ENCODE measurements at places on chromosomes 12 and 14.
A peak's percentile ranks its signal among the peaks of the same experiment; 100 is the strongest.

GRCh38 chr12:3972576-3972975, 99.4 kb upstream of the PARP11 start:
- no peak for DNase-seq

DNA sequence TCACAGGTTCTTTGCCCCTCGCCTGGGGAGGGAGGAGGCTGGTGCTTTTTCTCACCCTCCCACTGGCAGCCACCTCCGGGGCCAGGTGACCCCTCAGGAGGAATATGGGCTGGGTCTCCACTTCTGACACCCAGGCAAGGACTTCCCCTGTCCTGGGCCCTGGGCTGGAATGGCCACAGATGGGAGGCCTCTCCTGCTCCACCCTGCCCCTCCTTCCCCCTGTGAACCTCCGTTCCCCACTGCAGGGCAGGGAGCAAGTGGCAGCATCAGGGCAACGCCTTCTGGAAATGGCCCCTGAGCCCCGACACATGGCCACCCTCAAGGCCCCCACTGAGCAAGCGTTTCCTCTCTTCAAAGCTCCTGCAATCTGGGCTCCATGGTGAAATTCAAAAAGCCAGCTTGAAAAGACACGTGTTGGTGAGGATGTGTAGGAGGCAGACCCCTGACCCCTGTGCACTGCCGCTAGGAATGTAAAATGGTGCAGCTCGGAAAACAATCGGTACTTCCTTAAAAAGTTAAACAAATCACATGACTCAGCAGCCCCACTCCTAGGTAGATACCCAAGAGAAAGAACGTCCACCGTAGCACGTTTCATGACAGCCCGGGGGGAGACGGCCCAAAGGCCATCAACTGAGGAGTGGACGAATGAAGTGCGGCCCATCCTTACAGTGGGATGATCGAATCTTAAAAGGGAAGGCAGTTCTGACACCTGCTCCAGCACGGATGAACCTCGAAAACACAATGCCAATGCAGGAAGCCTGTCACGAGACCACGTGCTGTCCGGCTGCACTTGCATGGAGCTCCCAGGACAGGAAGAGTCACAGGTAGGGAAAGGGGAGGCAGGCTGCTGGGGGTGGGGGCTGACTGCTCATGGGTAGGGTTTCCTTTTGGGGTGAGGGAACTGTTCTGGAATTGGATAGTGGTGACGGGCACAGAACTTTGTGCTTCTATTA, 11.5 kb downstream of the XRCC3 start:
- no peak for DNase-seq

- no peak for DNase-seq
Observed at GRCh38 chr14:92613008-92613658, 99.6 kb downstream of the RIN3 start.

GRCh38 chr12:58176296-58176869, 235.0 kb downstream of the ATP23 start:
- peak; percentile 31 for DNase-seq

DNA sequence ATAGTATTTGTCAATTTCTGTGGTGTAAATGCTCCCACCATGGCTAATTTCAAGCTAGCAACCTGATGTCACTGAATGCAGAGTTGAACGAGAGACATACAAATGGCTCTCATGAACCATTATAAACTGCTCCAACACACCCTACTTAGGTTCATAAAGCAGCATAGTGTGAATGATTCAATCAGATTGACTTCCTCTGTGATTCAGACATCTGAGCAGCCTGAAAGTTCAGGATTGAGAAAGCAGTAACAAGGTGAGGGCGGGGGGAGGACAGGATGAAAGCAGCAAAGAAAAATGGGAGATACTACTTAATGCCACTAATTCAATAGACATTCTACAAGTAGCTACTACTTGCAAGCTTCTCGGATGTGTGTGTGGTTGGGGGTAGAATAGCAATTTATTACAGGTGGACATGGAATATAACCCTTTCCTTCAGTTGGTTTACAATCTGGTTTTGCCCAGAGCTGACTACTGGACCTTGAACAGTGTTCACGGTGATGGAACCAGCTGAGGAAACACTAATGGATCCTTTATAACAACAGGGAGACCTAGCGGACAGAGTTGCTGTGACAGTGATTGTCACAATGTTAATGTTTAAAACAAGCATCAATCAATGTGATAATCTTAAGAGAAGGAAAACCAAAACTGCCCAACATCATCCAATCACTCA, 52.5 kb upstream of the PELI2 start:
- DNase-seq, result no peak

- peak; percentile 55 for DNase-seq
Observed at GRCh38 chr14:100375266-100375962, 52.3 kb downstream of the SLC25A47 start.

DNA sequence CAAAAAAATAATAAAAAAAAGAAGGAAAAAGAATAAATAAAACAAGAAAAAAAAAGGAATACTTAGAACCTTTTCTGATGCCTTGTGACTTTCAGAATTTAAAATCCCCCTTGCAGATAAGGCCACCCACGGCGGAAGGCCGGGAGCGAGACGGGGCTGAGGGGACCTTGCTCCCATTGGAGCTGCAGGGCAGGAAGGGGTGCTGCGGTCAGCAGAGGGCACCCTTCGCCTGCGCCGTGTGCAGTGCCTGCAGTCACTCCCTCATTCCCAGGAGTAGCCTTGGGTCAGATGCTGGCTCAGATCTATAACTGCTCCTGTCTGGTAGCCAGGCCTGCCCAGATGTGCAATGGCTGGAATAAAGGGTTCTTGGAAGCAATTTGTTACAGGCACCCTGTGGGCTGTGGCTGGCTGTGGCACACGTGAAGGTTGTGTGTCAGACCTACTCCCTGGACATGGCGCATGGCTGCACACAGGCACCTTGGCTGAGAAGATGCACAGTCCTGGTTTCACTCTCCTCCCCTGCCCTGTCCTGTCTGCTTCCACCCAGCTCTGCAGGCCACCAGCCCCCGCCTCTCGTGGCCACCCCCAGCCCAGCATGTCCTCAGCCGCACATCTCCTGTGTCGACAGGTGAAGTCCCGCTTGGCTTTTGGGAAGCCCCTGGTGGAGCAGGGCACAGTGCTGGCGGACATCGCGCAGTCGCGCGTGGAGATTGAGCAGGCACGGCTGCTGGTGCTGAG, 13.4 kb upstream of the ALDH2 start:
- DNase-seq, result no peak

- no peak for DNase-seq
Observed at GRCh38 chr12:18207266-18207665, 54.1 kb upstream of the PIK3C2G start.

GRCh38 chr14:104632781-104633180, 28.2 kb upstream of the TMEM179 start:
- DNase-seq, result no peak

- peak; percentile 68 for DNase-seq
Observed at GRCh38 chr12:57124261-57124877, 3.9 kb upstream of the LRP1 start.

- peak; percentile 9 for DNase-seq
Observed at GRCh38 chr12:25328072-25328712, 77.5 kb upstream of the KRAS start.

GRCh38 chr12:79250186-79250585, 385.6 kb downstream of the SYT1 start:
- no peak for DNase-seq

DNA sequence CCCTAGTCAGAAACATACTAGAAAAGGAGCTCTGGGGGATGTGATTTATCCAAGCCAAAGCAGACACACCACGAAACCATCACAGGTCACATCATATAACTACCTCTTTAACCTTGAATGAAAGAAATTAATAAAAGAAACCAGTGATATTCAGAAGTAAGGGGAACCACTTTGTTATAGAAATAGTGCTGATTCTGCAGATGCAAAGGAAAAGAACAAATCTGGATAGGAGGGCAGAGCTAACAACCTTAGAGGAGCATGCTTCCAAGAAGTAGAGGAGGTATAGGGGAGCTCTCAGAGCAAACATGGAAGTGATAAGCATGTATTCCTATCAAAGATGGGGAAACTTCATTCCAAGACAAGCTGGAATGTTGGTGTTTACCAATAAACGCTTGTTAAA, 117.0 kb upstream of the MDM1 start:
- no peak for DNase-seq

GRCh38 chr12:103877288-103877687, 36.3 kb upstream of the NT5DC3 start:
- DNase-seq, result no peak

- DNase-seq, result no peak
Observed at GRCh38 chr14:92263681-92264080, 59.3 kb upstream of the SLC24A4 start.

GRCh38 chr12:48771588-48772112, 17.2 kb downstream of the ADCY6 start:
- DNase-seq, result no peak

GRCh38 chr14:73792481-73792880, 59.1 kb upstream of the PTGR2 start:
- no peak for DNase-seq

DNA sequence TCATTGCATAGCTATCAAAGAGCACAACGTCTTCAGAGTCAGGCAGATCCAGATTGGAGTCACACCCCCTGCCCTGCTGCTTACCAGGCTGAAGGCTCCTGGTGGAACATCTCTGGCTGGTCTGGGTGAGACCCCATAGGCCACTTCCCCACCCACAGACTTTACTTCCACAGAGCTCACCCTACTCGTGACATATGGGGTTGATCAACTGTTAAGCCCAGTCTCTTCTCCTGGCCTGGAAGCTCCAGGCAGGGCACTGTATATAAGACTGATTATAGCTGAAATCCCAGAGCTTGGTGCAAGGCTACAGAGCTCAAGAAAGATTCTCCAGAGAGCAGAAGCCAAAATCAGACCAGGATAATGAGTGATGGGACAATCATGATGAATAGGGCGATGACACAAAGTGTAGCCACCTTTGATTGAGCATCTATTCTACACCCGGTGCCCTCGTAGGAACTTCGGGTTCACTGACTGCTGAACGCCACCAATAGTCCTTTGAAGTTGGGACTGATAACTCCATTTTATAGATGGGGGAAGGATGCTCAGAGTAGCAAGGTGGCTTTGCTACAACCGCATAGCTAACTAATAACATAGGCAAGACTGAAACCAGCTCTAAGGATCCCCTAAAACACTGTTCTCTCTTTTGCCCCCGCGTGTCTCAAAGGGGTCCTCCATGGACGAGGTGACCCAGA, 287.8 kb downstream of the BCL11B start:
- no peak for DNase-seq

GRCh38 chr14:75724414-75725204, 63.6 kb downstream of the TTLL5 start:
- DNase-seq, result no peak

- DNase-seq, result no peak
Observed at GRCh38 chr12:28859551-28859950, 289.5 kb upstream of the FAR2 start.

- no peak for DNase-seq
Observed at GRCh38 chr12:132030367-132031038, 80.8 kb downstream of the EP400 start.

GRCh38 chr12:112887550-112887949, 19.2 kb upstream of the OAS1 start:
- DNase-seq, result no peak

- DNase-seq, result no peak
Observed at GRCh38 chr12:41254004-41254914, 66.1 kb downstream of the PDZRN4 start.

GRCh38 chr14:105577314-105577861, 51.0 kb downstream of the TMEM121 start:
- no peak for DNase-seq

DNA sequence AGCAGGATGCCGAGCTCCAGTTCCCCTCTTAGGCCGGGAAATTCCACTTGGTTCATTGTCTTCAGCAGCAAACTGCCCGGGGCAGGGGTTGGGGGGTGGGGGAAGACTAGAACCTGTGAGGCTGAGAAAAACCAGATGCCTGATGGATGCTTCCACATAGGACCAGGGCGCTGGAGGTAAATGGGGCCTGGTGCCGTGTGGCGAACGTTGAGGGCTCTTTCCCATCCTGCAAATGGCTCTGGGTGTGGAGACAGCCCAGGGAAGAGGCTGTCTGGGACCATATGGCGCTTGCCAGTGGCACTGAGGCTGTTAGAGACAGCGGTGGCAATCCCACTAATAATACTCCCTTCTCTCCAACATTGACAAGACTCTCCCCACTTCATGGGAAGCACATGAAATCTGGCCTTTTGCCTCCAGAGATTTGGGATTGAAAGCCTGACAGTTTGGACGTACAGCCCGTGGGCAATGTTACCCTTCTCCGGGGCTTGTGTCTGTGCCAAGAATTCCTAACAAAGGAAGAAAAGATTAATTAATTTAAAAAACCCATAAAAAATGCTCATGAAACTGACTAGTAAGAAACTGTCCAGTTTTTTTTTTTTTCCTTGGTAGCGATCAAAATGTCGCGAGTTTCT, 44.5 kb downstream of the MAP1LC3B2 start:
- DNase-seq, result no peak

DNA sequence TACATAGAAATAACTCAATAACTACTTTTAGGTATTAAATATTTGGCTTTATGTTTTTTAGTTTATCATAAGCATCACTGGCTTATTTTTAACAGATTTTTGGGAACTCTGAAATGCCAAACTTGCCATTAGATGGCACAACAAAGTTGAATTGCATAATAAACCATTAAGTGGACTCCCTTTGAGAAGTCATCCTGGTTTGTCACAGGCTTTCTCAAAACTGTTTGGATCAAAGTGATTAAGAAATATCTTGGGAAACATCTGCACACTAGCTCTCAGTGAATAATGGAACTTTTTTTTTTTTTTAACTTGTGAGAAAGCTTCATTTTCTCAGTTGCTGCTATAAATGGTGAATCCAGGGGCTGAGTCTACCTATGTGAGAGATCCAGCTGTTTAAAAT, 4.3 kb downstream of the SLC16A7 start:
- DNase-seq, result no peak

DNA sequence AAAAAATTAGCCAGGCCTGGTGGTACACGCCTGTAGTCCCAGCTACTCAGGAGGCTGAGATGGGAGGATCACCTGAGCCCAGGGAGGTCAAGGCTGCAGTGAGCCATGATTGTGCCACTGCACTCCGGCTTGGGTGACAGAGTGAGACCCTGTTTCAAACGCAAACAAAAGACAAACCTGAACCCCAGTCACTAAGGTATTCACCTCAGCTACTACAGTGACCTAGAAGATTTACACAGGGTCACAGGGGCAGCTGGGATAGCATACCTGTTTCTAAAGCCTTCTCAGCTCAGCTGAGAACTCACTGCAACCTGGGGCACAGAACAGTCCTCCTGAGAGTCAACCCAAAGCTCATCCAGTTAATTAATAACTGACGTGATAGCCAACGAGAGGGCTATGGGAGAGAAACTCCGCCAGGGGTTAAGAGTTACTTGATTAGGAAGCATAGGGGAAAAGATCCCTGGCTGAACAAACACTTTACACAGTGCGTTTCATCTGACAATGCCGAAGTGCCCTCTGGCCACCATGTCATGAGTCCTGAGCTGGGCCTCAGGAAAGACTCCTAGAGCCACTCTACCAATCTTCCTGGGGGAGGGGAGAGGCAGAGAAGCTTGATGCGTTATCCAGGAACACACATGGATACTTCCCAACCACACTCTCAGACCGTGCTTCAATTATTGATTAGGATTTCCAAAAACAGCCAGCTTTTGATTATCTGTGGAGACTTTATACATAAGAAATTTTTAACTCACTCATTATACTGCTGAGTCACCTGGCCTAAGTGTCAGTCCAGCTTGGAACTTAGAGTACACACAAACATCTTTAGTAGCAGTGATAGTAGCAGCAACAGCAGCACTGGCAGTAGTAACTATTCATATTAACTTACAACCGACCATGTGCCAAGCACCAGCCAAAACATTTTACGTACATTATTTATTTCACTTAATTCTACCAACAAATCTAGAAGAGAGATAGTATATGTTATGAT, 48.2 kb downstream of the FOXN3 start:
- DNase-seq, result no peak
